Posterior vena cava (tissue), 2 donors: ENCODE measurements at places on chromosomes 2 and 18. TPM values are rescaled to one million over a fixed set of nuclear protein-coding genes. Genes with fewer than 3 reads are reported as not detected.

- DNase-seq = no peak
These were observed 2.5 kb upstream of the TET3 start for GRCh38 chr2:73982140-73982617.

DNA sequence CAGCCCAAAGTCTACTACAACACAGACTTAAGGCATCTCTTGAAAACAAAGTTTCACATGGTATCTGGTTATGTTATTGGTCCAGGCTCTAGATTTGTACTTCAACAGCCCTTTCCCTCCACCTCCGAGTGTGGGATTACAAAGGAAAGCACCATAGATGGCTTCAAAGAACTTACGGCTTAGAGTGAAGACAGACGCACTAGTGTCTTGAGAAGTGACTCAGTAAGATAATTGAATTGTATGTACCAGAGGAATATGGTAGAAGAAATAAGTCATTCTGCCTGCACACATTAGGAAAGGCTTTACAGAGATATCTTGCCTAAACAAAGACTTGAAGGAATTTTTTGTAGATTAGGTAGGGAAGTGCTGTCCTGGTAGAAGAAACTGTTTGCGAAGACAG lies 392.3 kb upstream of the TNP1 start:
- no peak for DNase-seq

DNA sequence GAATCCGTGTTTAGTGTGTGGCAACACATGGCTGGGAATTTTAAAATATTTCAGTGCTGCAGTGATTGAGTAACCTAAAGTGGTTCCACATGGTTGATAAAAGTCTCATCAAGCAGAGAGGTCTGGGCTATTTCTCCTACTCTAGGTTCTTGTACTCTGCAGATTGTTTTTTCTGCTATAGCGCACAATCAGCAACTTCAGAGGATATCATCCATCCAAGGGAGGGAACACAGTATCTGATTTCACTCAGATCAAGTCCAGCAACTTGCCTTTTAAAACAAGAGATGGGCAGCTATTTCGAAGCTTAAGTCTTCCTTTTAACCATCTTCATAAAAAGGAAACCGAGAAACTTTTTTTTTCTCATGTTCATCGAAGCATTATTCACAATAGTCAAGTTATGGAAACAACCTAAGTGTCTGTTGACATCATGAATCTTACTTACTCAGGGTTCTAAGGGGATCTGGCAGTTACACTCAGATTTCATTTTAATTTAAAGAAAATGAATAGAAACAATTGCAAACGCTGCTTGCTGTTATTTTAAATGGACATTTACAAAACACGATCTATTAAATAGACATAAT lies 172.7 kb upstream of the TRIB2 start:
- DNase-seq = no peak

DNA sequence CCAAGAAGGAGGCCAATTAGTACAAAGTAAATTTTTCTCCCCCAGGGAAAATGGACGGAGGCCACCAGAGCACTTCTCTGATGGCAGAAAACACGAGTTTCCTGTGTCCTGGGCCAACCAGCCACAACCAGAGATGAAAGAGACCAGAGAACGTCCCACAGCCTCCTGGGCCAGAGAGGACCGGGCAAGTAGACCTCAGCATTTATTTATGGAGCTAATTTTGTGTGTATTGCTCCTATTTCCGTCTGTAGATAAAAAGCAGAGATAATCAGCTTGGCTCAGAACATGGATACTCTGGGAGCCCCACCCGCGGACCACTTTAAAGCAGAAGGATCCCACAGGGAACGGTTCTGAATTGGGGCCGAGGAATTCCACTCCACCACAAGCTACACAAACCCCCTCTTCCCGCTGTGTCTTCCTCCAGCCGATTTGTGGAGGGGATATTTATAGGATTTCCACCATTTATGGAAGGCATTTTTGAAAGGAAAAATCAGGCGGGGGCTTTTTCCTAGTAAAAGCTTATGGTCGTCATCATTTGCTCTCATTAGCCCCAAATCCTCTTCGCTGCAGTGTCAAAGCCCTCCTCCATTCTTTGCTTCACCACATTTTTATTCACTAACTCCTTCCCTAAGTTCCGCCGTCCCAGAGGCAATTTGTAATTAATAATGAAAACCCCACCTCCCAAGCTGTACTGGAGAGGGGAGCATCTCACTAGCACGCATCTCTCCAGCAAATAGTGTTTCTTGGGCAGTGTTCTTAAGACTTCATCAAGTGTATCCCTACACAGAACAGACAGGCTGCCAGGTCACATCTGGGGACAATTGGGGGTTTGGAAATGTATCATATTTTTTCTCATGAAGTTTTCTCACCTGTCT lies 43.7 kb upstream of the TWIST2 start:
- DNase-seq = no peak

DNA sequence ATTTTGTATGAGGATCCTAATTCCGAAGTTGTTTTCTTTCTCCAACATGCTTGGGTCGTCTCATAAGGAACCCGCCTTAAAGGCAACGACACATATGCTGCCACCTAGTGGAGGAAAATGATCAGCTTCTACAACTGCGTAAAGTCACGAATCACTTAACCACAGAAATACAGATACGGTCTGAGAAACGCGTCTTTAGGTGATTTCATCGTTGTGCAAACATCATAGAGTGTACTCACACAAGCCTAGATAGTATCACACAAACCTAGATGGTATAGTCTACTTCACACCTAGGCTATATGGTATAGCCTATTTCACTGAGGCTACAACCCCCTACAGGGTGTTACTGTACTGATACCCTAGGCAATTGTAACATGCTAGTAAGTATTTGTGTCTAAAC lies 13.1 kb downstream of the GNLY start:
- DNase-seq = no peak

DNA sequence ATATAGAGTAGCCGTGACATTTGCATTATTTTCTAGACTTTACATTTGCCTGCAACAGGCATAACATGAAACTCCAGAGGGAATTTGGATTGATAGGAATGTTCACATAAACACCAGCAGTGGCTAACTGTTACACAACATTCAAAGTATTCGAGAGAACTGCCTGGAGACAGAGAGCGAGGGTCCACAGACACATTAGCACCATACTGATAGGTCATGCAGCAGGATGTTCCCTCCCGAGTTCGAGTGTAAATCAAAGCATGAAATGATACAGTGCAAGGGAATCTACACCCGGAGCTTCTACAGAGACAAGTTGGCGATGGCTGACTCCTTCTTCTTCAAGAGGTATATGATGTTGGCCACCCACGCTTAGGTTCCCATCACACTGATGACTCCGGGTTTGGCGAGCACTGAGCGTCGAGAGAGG lies 89.5 kb downstream of the COL6A3 start:
- no peak for DNase-seq

DNA sequence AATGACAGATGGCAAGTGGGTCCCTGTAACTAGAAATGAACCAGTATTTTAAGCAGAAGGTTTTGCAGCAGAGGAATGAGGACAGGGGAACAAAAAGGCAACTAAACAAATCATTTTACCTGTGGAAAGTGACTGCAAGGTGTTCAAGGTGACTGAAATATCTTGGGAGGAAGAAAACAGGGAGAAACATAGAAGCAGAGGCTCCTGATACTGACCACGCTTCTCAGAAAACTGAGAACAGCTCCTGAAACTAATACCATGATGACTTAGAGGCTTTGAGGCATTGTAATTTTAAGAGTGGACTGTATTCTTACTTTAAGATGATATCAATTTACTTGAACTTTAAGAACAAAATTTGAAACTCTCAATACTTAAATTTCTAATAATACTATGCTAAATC lies at the start of gene DYTN:
TSS of gene DYTN (minus strand) at position 101 of the 400 bp plus-strand sequence. CDS start 117 bp downstream, outside the sequence.
- DNase-seq = no peak

GRCh38 chr18:44837482-44838180 lies 156.9 kb downstream of the SETBP1 start:
- no peak for DNase-seq

DNA sequence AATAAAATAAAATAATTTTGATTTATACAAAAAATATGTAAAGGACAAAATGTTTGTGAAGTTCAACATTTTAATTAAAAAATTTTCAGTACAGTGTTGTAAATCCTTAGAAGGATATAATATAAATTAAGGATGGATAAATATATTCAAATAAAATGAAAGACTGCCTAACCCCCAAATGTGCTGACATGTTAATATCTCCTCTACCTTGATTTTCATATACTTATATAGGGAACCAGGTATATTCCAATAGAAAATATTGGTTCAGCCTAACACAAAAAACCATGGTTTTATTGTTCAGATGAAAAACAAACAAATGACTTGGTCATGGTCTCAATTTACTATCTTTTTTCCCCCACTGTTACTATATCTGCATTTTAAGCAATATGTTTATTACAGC lies 7.3 kb downstream of the TMEM17 start:
- DNase-seq = no peak

GRCh38 chr2:186199029-186199428 lies 287.0 kb upstream of the ZC3H15 start:
- no peak for DNase-seq

- no peak for DNase-seq
These were observed 310.9 kb upstream of the COL3A1 start for GRCh38 chr2:188663301-188663700.

- no peak for DNase-seq
These were observed 7.8 kb downstream of the CDK15 start for GRCh38 chr2:201813996-201814760.

DNA sequence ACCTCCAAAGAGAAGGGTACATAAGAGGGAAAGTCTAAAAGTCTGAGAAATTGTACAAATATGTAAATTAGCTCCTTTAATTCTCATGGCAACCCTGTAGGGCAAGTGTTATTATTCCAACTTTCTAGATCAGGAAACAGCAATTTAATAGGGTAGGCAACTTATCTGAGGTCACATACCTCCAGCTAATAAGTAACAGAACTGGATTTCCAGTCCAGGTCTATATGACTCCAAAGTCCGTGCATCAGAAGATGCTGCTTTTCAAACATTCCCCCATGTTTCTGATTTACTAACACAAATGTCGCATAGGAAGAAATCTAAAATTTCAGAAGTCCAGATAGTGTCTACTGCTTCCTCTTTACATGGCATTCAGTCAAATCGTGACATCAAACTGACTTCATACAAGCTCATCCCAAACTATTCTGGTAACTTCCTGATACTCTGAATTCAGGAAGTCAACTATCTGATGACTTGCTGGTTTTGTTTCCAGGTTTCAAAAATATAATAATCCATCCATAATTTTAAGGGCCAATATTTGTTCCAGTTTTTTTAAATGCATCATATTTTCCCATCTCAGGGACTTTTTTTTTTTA lies 419.3 kb upstream of the ACVR2A start:
- DNase-seq = no peak

DNA sequence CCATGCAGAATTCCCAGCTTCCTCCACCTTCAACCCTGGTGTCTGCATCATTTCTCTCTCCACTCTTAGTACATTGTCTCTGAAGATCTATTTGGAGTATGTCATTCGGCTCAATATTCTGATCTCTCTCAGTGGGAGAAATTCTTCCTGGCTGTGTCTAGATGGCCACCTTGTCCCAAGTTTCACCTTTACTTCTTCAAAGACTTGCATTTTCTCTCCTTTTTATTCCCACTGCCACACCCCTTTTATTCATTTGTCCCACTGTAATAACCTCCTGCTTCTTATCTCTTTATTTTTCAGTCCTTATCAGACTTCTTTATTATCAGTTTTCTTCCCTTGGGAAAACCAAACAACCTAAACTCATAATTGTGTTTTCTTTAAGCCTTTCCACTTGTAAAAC lies 54.3 kb upstream of the CERS6 start:
- no peak for DNase-seq

GRCh38 chr2:191218292-191218898 lies 26.8 kb upstream of the MYO1B start:
- no peak for DNase-seq

DNA sequence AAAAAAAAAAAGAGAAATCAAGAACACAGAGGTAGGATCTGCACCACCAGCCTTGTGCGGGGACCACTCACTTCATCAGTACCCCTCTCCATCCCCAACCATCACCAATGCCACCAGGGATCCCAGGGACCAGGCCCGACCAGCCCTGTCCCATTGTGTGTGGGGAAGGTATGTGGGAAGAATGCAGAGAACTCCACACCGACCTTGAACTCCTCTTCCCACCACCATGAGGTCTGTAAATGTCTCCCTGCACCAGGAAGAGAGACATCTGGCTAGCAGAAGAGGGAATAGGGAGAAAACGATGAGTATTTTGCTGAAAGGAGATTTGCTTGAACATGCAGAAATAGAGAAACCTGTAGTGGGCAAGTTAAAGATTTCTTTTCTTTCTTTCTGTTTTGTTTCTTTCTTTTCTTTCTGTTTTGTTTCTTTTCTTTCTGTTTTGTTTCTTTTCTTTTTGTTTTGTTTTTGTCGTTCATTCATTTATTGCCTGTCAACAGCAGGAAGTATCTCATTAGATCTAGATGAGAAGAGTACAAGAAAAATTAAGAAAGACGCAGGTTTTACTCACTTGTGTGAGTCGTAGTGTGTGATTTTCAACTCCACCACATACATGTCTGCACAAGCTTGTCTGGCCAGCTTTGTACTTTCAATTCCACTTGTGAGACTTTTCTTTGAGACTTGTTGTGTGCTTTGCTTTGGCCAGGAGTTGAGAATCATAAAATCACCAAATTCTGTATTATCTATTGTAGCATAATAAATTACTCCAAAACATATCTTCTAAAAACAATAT lies 179.8 kb upstream of the HAAO start:
- DNase-seq = peak; percentile 36

DNA sequence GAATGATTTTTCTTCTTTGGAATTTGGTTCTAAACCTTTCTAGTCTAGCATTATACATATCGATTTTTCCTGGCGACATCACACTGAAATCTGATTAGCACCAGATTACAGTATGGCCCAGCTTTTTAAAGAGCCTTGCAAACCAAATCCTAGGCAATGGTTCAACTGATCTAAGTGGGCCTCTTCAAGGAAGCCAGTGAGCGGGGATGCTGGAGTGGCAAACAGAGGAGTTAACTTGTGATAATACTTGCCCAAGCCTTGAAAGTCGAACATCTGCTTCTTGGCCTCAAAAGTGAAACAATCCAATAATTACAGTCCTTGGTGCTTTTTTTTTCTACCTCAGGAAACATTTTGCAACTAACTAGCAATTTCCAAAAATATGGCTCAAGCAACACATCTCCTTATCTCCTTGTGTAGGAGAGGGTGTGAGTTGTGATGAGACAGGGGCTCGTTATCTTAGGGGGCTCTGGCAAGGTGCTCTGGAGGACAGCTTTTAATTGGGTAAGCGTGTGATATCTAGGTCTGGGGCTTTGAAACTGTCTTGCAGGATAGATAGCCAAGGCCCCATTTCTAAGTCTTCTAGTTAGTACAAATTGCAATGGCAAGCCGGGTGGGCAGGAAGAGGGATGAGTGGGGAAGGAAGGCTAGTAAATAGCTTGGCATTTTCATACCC lies 240.2 kb upstream of the CCDC68 start:
- no peak for DNase-seq

Gene LYPD6
- 0.38 TPM for total RNA-seq

Gene HOXD4
- total RNA-seq = 9.9 TPM

Gene FN1
- total RNA-seq = 2,588 TPM

Gene SKA1
- 0.51 TPM for total RNA-seq

Gene AGXT
- not detected for total RNA-seq

Gene RTP5
- total RNA-seq = 0.10 TPM

Gene IL36B
- not detected for total RNA-seq

Gene TTC21B
- total RNA-seq = 14.6 TPM

Gene RAB27B
- 1.2 TPM for total RNA-seq

Gene PTPRN
- total RNA-seq = not detected

Gene UGT1A6
- total RNA-seq = not detected

Gene IL1R2
- total RNA-seq = 27.0 TPM

Gene RESP18
- total RNA-seq = not detected

Gene KYNU
- total RNA-seq = 3.0 TPM

Gene GPR155
- total RNA-seq = 9.7 TPM

Gene DTNA
- total RNA-seq = 110 TPM
